ENCODE measurements at places on chromosomes 3 and 15.
A peak's percentile ranks its signal among the peaks of the same experiment; 100 is the strongest.

GRCh38 chr15:40852529-40852928, 8.7 kb downstream of the SPINT1 start:
- no peak for DNase-seq

DNA sequence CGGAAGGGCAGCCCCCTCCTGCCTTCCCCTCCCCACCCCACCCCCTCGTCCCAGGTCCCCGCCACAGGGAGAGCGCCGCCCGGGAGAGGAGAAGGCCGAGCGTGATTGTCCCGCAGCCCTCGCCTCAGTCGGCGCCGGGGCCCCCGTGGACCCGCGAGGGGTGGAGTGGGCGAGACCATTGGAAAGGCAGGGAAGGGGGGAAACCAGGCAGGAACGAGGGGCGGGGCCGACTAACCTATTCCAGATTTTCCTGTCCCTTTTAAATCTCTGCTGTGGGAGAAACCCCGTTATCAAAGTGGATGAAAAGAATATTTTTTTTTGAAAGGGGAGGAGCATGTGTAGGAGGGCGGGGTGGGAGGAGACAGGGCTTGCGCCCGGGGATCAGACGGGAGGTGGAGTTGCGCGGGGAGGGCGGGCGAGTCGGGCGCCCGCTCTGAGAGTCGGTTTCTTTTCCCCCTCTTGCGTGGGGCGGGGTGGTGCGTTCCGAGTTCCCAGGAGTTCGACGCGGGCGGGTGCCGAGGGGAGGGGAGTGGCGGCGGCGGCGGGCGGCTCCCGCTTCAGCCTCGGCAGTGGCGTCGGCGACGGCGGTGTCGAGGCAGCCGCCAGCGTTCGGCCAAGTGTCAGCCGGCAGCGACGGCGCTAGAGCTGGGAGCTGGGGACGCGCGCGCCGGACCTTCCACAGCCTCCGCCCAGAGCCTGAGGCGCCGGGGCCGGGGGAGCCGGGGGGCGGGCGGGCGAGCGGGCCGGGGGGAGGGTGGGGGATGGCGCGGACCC, at the start of gene NECTIN3:
TSS of gene NECTIN3 (plus strand) at position 560 of the 774 bp plus-strand sequence. CDS start at position 762, 202 bp downstream.
- peak; percentile 84 for DNase-seq

GRCh38 chr3:21621181-21621651, 129.8 kb downstream of the ZNF385D start:
- DNase-seq = no peak

DNA sequence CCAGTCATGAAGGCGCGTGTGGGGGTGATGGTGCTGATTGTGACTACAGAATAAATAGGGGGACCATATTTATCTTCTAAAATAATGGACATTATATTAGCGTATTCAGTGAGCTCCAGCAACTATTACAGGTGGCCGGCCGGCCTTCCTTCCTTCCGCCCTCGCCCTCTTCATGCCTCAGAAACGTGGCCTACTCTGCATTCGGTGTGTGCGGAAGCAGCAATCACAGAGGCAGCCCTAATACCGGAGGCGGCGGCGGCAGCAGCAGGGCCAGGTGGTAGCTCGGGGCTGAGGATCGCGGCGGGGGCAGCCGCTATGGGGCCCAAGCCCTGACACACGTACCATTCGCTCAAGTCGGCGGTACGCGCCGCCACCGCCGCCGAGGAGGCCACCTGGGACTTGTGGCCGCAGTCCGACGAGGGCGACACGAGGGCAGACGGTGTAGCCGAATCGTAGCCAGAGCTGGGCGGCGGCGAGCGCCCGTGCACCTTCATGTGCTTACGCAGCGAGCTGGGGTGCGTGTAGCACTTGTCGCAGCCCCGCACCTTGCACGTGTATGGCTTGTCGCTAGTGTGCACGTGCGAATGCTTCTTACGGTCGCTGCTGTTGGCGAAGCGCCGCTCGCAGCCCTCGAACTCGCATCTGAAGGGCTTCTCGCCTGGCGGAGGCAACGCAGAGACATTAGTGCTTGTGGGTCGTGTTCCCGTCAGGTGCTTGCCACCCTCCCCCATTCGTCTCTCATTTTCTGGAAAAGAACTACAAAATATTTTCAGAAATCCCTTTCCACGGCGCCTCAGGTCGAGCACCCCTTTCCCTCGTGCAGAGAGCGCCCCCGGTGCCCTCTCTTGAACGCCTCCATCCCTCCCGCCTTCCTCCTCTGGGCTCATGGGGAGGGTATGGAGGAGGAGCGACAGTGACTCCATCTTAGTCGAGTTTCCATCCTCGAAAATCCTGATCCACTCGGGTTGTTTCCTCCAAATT, 15.5 kb downstream of the ZIC4 start:
- DNase-seq = no peak

DNA sequence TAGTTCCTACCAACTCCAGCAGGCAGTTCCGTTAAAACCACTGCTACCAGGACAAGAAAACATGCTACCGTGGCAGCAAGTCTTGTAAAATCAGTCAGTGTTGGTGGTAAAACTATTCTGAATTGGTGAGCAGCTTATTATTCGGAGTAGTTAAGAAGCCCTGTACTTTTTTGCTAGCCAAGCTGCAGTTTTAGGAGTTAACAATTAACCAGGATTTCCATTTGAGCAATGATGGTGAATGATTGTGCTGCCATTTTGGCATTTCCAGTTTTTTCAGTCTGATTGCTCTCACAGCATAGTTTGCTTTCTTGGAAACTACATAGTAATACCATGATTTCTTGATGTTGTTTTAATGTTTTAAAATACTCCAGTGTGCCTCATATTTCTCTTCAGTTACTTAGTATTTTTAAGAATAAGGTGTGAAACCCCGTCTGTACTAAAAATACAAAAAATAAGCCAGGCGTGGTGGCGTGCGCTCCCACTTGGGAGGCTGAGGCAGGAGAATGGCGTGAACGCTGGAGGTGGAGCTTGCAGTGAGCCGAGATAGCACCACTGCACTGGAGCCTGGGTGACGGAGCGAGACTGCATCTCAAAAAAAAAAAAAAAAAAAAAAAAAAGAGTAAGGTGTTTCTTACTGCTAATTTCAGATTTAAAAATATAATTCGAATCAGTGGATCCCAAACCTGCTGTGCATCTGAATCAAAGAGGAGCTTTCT, 43.8 kb upstream of the SCAANT1 start:
- DNase-seq = no peak

DNA sequence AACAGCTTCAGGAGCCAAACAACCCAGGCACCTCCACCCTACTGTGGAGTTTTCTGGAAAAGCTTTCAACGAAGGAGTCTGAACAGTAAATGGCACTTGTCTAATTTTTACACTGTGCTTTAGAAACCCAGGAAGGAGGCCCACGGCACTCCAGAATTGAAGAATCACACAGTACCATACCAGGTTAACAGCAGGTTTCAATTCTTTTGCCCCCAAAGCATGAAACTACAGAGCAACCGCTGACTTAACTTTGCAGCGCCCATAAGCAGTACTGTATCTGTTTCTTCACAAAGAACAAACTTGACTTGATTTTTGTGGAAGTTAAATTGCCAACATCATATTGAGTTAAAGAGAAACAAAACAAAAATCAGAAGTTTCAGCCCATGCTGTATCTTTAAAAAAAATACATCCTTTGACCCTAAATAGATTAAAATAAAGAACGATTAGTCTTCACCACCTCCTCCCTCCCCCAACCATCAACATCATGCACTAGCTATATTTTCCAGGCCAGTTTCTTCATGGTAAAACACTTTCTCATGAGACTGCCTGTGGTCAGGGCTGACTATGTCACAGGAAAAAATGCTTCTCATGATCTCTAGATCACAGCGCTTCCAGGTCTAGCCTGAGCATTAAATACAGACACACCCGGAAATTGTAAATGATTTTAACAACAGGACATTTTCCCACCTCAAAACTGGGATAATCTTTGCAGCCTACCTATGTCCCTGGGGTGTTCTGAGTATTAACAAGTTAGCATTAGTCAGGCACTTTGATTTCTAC, 456.3 kb downstream of the FOXP1 start:
- peak; percentile 37 for DNase-seq

- DNase-seq = no peak
Measured at GRCh38 chr3:62809369-62809768, 65.8 kb downstream of the CADPS start.

GRCh38 chr3:129441782-129442181, 1.8 kb downstream of the IFT122 start:
- no peak for DNase-seq
